ENCODE measurements at places on chromosomes 13 and 19. TPM values are rescaled to one million over a fixed set of nuclear protein-coding genes. Genes with fewer than 3 reads are reported as not detected.

DNA sequence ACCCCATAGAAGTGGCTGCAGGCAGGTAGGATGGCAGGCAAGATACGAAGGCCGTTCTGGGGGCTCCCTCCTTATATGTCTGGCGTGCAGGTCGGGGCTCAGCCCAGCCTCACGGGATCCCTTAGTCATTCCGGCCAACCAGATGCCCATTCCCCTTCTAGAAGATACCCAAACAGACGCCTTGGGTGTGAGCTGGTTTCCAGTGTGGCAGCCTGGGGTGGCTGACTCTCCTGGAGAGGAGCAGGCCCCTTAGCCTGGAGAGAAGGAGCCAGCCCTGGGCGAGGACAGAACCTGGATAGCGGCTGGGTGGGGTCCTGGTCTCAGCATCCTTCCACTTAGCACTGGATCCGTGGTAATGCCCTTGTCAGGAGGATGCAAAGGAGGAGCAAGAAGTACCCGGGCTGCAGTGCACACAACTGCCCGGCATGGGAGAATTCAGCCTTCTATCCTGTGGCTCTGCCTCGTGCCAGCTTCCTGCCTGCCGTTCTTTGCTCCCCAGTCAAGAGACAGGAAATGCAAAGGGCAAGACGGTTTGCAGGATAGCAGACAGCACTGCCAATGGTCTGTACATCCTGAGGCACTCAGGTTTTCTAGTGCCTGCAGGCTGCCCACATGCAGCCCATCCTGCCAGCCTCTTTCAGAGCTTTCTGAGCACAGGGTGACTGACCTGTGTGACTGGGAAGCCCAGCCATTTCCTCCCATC, 56.7 kb upstream of the WASF3 start:
- H3K4me1 ChIP-seq = peaks cover 3% of the 10 kb centered on the region
- no peaks in the 10 kb centered on the region for H3K36me3 ChIP-seq
- no peak overlapping the region for H3K4me3 ChIP-seq
- no peak for DNase-seq
- H3K27me3 ChIP-seq = no peaks in the 10 kb centered on the region
- H3K27ac ChIP-seq = no peak overlapping the region

GRCh38 chr19:17206736-17207581, 8.2 kb upstream of the USE1 start:
- no peaks in the 10 kb centered on the region for H3K4me1 ChIP-seq
- no peak overlapping the region for H3K27ac ChIP-seq
- no peak overlapping the region for H3K4me3 ChIP-seq
- no peaks in the 10 kb centered on the region for H3K27me3 ChIP-seq

- H3K4me3 ChIP-seq = no peak overlapping the region
- H3K27ac ChIP-seq = no peak overlapping the region
- H3K36me3 ChIP-seq = no peaks in the 10 kb centered on the region
- no peak for DNase-seq
Measured at GRCh38 chr19:39951686-39952085, 17.3 kb upstream of the FCGBP start.

Gene ZNF486
- 4.2 TPM for polyA plus RNA-seq

Data from cardiac muscle cell (in vitro differentiated cells and primary cell).